ENCODE measurements at places on chromosomes 5 and 9.

DNA sequence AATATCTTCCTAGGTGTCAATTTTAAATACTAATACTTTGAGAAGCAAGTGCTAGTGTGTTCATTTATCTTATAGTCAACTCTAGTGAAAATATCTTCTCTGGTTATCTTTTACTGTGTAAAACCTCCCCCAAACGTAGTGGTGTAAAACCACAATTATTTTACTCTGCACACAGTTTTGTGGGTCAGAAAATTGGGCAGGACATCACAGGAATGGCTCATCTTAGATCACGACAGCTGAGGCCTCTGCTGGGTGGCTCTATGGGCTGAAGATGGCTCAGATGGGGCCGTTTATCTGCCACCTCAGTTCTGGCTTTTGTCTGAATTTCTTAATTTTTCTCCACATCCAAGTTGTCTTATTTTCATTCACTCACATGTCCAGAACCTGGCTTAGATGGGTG, 457.2 kb upstream of the ACTBL2 start:
- DNase-seq: no peak

DNA sequence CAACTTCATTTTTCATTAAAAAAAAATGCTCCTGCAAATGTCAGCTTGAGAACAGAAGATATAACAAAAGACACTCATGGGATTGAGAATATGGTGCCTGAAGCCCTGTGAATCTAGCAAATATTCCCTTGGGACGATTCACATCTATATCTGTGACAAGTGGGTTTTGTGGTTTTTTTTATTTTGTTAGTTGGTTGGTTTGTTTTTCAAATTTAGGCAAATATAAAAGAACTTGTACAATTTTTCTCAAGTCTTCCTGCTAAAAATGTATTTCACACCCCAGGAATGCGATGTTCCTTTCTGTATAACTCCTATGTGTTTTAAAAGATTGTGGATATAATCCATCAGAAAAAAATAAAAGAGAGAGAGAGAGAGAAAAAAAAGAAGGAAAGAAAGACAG, 1061.8 kb upstream of the ARRDC3 start:
- DNase-seq: no peak

GRCh38 chr9:136482046-136482792, 621 bp downstream of the SEC16A start:
- DNase-seq: no peak

DNA sequence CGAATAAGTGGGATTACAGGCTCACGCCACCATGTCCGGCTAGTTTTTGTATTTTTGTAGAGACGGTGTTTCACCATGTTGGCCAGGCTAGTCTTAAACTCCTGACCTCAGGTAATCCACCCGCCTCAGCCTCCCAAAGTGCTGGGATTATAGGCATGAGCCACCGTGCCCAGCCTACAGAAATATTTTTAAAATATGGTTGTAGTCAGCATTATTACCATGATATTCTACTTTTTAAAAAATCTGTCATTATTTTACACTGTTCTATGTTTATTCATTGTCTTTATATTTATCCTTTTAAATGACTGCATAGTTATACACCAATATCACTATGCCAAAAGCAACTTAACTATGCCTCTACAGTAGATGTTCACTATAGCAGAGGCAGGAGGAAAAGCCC, 41.6 kb upstream of the SLC30A5 start:
- no peak for DNase-seq

- DNase-seq: no peak
Observed at GRCh38 chr5:95027775-95028174, 257.1 kb downstream of the MCTP1 start.

DNA sequence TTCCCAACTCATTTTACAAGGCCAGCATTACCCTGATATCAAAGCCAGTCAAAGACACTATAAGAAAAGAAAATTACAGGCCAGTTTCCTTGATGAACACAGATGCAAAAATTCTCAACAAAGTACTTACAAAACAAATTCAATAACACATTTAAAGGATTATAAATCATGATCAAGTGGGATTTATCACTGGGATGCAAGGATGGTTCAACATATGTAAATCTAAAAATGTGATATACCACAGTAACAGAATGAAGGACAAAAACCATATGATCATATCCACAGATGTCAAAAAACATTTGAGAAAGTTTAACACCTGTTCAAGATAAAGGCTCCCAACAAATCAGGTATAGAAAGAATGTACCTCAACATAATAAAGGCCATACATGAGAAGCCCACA, 130.6 kb downstream of the NDUFS4 start:
- DNase-seq: no peak

- DNase-seq: no peak
Observed at GRCh38 chr9:138095813-138096518, 218.4 kb downstream of the CACNA1B start.

GRCh38 chr5:108382784-108383330, 959 bp upstream of the FBXL17 start:
- no peak for DNase-seq

DNA sequence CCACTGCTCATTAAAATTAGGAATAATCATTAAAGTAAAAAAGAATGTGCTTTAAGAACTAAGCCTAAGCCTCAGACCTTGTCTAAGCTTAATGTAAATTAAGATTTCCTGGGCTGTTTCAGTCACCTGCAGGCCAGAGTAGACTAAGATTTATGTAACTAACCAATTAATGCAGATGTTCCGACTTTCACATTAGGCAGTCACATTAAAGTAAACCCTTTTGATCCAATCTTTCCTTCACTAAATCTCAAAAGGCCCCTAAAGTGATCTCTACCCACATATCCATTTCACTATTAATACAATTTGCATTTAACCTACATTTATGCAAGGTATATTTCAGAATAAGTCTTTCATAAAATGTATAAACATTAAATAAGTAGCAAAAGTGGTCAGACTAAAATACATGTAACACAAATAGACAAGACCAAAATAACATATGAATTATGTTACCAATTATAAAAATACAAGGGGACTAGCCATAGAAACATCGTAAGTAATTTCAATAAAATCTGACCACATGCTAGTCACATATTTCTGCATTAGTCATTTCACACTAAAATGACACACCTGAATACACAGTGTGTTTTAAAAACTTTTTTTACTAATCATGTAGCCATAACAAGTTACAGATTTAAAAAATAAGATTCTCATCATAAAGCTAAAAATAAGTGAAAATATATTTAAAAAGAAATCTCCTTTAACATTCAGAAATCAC, 7.7 kb downstream of the NR3C1 start:
- DNase-seq: no peak

DNA sequence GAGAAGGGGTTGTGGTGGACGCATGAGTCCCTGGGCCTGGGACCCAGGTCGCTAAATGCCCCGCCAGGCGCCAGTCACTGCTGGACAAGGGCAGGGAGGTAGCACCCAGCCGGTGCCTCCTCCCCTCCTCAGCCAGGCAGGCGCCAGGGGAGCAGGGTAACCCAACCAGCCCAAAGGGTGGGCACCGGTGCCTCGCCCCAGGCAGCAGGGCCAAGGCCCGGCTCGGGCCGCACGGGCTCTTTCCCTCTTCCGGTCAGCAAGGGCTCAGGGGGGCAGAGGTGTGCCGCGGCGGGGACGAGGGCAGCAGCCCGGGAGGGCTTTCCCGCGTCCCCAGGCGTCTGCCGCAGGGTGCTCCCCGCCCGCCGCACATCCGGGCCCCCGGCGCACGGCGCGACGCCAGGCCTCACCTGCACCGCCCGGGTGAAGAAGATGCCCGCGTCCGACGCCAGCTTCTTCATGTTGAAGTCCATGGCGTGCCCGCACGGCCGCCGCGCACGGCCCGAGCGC, 393 bp downstream of the SH3GLB2 start:
- DNase-seq: peak; percentile 54

DNA sequence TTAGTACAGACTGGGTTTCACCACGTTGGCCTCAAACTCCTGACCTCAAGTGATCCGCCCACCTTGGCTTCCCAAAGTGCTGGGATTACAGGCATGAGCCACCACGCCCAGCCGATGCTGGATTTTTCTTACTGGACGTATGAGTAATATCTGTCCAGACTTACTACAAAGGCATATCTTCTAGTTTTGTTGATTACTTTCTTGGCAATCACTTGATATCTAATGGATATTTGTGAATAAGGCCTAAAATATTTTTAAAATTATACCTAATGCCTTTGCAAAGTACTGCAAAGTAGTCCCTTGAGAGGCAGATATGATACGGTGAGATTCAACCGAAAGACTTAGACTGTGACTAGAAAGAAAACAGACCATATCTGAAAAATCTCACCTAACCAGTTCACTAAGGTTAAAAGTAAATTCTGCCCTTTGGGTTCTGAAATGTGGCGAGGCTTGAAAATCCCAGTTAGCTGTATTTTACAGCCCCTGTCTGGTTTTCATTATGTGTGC, 152.1 kb downstream of the GNAQ start:
- DNase-seq: no peak

DNA sequence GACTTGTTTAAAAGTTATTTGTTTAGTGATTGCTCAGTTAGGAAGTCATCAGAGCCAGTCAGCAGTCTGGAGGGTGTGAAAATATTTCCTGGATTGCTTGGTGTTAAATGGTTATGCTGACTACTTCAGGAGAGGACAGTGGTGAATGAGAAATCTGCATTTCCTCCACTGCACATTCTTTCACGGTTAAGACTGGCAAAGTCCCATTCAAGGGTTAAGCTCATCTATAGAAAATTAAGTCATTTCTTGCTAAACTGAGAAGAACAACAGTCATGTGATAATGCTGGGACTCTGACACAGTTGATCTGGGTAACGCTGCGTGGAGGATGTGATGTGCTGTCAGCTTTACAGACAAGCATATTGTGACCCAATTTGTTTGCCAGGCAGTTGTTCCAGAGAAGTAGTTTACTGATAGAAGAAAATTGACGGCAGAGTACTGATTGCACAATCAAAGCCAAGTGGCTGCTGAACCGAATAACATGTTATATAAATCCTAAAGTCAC, 80.4 kb downstream of the GRAMD2B start:
- no peak for DNase-seq

DNA sequence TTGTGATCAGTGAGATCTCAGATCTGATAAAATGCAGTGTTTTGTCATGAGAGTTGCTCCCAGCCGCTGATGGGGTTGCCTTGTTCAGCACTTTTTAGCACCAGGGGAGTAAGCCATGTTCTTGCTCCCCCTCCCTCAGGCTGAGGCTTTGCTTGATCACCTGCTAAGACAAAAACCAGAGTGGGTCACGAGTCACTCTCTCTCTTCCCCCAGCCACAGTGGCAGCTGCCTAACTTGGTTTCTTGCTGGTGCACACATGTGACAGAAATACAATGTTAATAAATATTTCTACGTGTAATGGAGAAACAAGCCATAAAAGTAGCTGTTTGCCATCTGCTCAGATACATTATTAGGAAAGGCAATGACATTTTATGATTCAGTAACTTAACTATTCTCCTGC, 212.4 kb upstream of the DMRT1 start:
- peak; percentile 73 for DNase-seq

DNA sequence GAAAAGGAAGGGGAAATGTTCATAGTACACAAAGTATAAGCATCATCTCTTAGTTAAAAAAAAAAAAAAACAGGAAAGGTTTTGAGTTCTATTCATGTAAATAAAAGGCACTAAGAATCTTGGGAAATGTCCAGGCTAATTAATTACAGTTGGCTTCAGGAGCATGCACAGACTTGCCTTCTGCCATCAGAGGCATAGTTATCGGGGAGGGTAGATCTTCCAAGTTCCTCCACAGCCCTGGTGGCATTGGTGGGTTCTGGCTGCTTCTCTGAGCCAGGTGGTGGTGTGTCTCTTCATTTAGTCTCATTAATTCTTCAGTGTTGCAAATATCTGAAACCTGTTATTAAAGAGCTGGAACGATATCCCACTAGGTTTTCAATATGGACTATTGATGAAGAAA, 85.2 kb downstream of the TMEM252 start:
- DNase-seq: no peak

- DNase-seq: no peak
Observed at GRCh38 chr5:91607675-91608074, 224.6 kb upstream of the ARRDC3 start.

DNA sequence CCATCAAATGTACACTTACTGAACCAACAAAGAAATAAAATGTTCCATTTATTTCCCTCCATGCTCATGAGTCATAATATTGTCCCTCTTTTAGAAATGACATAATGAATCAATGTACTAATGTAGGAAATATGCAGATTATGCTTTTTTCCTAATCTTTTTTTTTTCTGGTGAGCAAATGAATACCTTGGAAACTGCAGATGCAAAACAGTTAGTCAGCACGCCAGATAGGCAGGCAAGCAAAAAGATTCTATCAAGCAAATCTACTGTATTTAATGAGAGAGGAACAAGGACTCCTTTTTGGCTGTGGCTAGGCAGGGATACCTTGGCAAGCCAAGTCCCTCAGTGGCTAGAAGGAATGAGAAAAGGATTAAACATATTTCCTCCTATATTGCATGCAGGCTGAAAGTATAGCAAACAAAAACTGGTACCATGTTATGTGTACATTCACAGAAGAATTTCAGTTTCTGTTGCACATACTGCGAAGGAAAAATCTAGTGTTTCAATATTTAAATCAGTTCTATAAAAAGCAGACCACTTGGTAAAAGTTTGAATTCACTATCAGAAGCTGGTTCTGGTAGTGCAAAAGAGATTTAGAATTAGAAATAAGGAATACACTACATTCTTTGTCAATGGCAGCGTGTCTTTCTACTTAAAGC, 605.4 kb downstream of the TLE1 start:
- DNase-seq: no peak

DNA sequence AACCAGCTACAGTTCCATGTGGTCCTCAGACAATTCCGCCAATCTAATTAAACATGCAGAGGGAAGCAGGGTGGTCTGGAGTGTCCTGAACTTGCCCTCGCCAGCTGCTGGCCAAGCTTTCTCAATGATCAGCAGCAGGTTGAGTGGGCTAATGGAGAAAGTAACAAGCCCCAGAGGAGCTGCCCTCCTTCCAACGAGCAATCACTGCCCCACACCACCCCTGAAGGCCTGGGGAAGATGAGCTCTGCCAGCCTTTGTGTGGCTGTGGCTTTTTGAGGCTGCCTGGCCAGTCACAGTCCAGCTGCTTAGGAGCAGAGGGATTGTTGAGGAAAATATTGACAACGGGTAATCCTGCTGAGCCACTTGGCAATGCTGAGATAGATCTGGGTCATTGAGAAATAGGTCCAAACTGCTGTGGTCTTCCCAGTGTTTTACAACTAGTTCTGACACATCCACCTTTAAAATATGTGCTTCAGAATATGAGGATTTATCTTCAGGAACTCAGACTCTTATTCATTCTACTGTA, 107.3 kb downstream of the CD180 start:
- no peak for DNase-seq

DNA sequence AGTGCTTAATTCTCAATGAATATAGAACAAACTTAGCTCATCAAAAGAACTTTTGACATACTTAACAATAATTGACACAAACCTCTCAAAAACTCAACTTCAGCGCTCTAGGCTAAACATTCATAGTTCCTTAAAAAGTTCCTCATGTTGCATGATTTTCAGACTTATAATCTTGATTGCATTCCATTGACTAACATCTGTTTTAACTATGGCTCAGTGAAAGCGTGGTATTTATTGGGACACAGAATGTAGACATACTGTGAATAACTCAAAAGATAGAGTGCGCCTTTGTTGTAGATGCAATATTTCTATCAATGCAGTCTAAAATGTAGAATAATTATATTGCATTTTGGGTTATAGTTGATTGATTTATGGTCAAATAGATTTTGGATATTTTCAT, 227.1 kb upstream of the HAPLN1 start:
- no peak for DNase-seq

Measured in Jurkat, Clone E6-1 (cell line).